ENCODE measurements at places on chromosomes 16 and 17.

- DNase-seq = peak; percentile 76
These were observed 1.7 kb upstream of the METTL22 start for GRCh38 chr16:8619671-8620370.

DNA sequence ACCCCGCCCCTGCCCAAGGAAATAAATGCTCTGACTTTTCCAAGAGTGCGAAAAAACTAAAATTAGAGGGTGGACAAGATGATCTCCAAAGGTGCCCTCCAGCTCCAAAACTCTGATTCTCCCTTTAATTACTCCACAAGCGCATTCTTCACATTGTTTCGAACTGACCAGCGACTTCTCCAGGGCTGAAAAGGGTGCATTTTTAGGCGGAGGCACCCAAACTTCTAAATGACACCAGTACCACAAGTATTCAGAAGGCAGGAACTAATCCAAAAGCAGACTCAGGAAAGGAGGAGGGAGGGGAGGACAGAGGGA is 750 bp downstream of the ZFHX3 start:
- DNase-seq = no peak

DNA sequence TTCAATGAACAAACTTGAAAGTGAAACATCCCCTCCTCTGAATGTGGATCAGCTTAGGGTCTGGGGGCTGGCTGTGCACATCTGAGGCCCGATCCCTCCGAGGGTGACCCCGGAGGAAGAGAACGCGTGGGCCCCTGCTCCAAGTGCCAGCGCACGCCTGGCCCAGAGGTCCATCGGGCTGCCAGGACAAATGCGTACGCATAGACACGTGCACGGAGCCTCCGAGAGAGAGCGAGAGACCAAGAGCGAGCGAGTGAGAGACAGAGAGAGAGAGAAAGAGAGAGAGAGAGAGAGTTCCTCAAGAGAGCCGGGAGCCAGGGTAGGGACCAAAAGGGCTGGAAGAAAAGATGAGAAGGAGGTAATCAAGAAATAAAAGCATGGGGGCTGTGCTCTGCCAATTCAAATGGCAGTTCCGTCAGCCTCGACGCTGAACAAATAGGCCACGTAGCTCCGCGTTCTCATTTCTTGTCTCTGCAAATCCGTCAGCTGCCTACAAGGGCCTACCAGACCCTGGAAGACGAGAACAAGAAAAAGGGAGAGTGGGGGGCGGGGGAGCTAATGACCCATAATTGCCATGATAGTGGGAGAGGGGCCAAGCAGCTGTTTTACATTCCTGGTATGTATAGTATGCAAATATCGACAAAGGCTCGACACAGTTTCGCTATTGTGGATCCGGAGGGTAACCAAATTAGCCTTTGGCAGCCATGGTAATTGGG is 435.3 kb upstream of the ZFHX3 start:
- no peak for DNase-seq

DNA sequence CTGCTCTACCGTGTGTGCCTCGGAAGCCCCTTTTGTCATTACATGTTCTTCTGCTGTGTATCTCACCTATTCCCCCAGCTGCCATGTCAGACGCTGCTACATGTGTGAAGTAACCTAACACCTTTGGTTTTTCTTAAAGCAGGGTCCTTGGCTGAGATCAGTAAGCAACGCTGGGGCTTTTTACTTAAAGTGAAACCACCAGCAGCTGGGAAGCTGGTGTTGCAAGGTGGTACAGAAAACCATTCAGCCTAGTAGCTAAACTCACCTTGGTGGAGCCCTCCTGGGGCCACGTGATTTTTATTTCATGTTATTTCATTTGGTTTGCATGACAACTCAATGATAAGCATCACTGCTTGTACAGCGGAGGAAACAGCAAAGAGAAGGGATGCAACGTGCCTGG is 62.6 kb downstream of the PLCG2 start:
- no peak for DNase-seq

DNA sequence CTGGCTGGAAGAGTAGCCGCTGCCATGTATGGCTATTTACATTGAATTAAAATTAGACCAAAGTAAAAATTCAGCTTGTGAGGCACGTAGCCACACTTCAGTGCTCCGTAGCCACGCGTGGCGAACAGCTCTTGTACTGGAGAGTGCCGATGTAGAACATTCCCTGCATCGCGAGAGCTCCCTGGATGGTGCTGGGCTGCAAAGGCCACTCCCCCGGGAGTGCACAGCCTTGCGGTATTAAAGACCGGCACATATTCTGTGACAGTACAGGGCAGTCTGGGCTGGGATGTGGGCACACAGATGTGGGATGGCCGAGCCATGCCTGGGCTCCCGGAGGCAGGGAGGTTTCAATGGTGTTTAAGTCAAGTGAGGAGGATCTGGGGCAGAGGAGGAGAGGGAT is 102.2 kb downstream of the CMIP start:
- DNase-seq = no peak

GRCh38 chr17:4617590-4618351 is 23.7 kb downstream of the ALOX15 start:
- DNase-seq = no peak

GRCh38 chr17:6578491-6578890 is 22.1 kb upstream of the PITPNM3 start:
- DNase-seq = no peak

DNA sequence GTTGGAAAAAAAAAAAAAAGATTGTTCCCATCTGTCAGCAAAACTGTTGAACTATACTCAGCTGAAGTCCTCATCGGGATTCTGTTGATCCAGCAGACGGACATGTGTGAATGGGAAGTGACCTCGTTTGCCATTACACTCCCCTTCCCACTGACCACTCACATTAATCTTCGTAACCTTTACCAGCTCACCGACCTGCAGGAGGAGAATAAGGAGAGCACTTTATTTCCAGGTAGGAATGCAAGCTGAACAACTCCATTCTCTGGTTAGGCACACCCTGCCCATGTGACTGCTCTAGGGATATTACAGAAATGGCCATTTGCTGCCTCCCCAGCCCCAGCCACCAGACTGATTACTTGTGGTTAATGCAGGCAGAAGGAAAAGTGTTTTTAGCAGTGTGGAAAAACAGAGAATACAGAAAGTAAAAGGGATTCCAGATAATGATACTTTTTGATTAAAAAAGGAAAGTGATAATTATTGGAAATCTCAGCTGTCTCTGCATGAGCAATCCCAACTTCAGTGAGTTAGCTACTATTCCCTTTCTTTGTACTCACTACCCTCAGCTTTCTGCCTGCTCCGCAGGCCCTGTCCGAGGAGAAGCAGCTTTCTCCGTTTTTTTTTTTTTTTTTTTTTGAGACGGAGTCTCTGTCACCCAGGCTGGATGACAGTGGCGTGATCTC is 23.6 kb upstream of the YWHAE start:
- no peak for DNase-seq

DNA sequence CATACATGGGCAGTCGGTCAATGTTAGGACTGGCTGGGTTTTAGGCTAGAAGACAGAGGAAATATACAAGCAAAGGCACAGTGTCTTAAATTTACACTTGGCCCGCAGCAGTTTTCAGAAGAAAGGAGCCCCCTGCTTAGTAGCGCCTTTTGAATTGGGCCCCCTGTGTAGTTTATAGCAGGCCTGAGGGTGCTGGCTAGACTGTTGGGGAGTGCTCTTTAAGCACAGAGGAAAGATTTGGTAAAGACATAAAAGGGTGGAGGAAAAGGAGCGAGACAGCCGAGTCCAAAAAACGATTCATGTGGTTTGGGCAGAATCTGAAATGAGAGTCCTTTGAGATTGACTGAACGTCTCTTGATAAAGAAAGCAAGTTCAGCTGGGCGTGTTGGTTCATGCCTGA is 10.6 kb downstream of the RMI2 start:
- no peak for DNase-seq

DNA sequence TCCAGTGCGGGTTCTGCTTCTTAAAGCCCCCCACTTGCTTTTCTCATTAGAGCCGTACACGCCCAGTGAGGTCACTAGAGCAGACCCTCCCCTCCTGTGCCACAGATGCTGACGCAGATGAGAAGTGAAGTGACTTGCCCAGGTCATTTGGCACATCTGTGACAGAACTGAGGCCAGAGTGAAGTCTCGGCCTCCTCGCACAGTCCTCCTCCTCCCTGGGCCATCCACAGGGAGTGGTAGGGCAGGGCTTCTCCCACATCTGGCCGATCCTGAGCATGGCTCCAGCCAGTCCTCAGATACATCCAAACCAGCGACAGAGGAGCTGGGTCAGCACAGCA is 15.3 kb upstream of the TBX2 start:
- no peak for DNase-seq

DNA sequence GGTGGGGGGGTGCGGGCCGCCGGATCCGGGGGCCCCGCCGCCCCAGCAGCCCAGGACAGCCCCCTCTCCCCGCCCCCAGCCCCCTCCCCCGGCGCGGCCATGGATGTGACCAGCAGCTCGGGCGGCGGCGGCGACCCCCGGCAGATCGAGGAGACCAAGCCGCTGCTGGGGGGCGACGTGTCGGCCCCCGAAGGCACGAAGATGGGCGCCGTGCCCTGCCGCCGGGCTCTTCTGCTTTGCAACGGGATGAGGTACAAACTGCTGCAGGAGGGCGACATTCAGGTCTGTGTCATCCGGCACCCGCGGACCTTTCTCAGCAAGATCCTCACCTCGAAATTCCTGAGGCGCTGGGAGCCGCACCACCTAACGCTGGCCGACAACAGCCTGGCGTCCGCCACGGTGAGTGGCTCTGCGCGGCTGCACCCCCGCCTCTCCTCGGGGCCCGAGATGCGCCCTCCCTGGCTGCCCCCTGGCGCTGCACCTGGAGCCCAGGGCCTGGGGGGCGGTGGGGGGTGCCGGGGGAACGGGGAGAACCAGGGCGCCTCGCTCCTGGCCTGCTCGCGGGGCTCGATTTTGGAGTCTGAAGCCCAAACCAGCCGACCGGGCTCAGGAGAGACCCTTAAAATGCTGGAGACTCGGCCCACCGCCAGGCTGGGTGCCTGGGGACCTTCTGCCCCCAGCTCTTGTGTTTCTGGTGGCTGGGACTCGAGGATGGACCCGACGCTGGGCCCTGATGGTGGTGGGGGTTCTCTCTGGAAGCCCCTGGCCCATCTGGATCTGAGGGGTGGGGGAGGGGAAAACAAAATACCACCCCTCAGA is 744 bp downstream of the CMIP start:
- DNase-seq = peak; percentile 22

DNA sequence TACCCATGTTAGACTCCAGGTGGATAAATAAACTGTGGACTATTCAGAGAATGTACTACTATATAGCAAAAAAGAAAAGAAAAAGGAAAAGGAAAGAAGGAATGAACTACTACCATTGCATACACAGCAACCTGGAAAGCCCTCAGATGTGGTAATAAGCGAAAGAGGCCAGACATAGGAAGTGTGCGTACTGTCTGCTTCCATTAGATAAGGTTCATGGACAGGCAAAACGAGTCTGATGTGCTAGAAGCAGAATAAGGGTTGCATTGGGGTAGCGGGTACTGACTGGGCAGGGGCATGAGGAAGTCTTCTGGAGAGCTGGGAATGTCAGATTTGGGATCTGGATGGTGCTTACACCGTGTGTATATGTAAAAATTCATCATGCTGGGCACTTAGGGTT is 21.8 kb downstream of the CLEC16A start:
- no peak for DNase-seq

DNA sequence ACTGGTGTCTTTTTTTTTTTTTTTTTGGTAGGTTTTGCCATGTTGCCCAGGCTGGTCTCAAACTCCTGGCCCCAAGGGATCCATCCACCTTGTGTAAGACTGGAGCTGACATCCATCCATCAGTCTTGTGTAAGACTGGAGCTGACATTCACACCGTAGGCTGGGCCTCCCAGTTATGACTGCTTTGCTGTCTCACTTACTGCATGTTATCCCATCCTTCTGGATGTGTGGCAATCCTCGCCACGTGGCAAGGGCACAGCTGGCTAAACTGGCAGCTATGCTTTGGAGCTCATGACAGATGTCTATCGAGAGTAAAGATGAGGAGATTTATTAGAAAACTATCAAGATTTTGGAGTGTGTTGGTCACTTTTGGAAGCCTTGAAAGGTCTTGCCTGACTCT is 115.1 kb downstream of the ABCA8 start:
- no peak for DNase-seq

DNA sequence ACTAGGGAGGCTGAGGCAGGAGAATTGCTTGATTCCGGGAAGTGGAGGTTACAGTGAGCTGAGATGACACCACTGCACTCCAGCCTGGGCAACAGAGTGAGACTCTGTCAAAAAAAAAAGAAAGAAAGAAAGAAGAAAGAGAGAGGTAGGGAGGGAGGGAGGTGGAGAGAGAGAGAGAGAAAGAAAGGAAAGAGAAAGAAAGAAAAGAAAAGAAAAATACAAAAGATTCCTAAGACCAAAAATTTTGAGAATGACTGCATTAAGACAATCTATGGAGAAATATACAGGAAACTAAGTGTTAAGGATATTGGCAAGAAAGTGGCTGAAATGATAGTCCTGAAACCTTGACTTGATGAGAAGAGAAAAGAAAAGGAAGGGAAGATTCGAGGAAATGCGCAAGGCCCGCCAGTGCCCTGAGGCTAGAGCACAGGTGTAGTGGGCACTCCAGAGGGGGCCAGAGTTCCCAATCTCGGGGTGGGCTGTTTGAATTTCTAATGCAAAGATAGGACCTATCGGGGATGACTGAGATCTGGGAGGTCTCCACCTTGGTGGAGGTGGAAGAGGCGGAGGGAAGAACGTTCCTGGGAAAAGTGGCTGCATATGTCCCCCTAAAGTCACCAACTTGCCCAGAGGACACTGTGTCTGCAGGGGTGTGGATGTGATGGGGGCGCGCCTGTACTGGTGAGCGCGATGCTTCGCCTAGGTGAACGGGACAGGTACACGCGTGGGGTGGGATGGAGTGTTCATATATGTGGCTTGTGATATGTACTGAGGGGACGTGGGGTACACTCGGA is 654 bp upstream of the SCNN1B start:
- no peak for DNase-seq
